ENCODE measurements at places on chromosomes 1 and 21.

DNA sequence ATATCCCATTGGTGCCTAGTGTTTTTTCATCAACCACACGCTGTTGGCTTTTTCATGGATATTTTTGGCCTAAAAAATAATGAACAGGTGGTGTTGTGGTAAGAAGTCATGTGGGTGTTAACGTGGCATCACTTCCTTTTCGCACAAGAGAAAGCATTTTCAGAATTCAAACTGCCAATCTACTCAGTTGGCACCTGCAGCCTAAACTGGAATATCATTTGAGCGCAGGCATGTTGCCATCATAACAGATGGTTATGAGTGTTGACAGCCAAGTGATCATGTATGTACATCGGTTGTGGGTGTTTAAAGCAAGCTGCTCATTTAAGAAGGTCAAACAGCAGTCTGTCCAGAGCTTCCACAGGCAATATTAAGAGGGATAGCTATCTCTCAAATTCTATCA lies 1963.0 kb downstream of the NCAM2 start:
- no peak for DNase-seq

DNA sequence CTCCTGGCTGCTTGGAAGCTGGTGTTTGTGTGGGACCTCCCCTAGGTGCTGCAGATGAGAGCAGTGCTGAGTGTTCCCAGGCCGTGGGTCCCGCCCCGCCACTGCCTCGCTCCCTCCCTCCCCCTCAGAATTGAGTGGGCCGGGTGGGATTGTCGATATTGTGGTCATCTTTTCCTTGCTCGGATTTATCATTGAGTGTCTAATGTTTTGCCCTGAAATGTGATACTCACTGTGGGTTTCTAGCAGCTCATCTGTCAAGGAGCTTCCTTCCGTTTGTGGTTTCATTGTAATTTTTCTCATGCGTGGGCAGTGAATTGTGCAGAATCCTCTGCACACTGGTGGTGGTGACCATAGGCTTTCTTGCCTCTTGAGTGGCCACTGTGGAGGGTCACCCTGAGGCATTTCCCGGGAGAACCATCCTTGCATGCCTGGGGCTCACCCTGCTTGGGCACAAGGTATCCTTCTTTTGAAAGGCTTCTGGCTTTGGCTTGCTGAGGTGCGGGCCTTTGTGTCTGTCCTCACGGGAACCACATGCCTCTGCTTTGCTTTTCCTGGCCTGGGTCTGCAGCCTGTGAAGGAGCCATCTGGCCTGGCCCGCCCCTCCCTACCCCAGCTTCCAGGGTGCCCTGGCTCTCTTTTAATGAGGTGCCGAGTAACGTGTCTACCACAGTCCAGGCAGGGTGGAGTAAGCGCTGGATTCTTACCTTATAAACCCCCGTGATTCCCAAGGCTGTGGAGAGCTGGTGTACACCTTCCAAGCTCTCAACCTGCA lies 25.6 kb downstream of the SLX9 start:
- no peak for DNase-seq

DNA sequence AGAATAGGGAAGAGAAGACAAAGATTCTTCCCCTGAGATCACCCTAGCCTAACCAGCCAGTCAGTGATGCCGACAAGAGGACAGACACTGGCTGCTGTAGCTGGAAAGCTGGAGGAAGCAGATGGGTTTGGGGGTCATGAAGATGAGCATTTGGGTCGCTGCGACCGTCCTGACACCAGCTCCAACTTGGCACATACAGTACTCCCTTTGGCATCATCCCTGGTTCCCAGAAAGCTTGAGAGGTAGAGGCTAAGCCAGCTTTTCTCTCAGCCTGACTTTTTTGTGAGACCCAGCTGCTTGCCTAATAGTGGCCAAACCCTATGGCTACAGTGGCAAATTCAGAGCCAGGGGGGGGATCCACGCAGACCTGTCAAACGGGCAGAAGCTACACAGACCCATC lies 43.0 kb upstream of the IKBKE start:
- no peak for DNase-seq

- DNase-seq, result peak; percentile 59
Observed at GRCh38 chr1:87334351-87335174, 5.9 kb downstream of the LMO4 start.

GRCh38 chr1:14404862-14405301 lies 193.6 kb upstream of the KAZN start:
- no peak for DNase-seq

DNA sequence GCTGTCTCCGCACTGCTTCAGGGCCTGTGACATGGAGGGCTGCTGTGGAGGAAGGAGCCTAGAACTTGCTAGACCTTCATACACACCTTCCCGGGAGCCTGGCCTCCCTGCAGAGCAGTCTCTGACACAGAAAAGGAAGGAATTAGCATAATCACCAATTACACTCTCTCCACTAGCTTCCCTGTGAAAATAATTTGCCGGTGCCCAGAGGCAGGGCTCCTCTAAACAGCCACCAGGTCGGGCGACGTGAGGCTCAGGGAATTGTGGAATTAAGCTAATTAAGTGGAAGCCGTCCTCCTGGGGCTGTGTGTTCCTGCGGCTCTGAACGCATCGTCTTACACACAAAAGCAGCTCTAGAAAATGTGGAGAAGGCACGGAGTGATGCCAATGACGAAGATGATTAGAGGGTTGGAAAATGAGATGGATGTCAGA lies 82.6 kb downstream of the NENF start:
- no peak for DNase-seq

DNA sequence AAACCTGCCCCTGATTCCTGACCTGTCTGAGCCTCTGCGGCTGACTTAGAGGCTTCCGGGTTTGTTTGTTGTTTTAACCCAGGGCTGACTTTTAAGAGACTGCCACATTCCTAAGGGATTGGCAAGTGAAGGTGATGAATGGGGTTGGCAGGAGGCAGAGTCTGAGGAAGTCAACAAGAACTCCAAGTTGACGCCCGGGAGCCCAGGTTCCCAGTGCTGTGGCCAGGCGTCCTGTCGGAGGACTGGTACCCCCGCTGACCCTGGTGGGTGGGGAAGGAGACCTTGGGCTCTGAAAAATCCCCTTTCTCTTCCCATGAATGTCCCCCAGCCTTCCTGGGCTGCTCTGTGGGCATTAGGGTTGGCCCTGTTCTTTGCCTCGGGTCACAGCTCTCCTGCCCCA lies 19.7 kb upstream of the EPS8L3 start:
- DNase-seq, result no peak

DNA sequence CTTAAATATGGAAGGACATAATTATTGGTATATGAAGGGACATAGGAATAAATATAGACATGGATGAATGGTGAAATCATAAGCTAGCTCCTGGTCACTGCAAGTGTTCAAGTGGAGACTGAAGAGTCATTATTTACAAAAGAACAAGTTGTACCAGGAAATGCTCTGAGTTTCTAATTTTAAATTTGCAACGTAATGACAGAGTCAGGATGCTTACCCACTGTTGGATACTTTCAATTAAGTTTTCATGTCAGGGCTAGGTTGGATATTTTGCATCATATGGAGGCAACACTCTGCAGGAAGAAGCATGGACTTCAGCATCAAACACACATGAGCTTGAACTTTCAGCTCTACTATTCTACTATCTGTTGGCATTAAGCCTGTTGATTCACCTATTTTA lies 499.6 kb upstream of the C1orf87 start:
- no peak for DNase-seq

GRCh38 chr21:43328185-43328957 lies 98.6 kb downstream of the SIK1 start:
- DNase-seq, result no peak

- no peak for DNase-seq
Observed at GRCh38 chr1:202101184-202101583, 21.5 kb upstream of the GPR37L1 start.

DNA sequence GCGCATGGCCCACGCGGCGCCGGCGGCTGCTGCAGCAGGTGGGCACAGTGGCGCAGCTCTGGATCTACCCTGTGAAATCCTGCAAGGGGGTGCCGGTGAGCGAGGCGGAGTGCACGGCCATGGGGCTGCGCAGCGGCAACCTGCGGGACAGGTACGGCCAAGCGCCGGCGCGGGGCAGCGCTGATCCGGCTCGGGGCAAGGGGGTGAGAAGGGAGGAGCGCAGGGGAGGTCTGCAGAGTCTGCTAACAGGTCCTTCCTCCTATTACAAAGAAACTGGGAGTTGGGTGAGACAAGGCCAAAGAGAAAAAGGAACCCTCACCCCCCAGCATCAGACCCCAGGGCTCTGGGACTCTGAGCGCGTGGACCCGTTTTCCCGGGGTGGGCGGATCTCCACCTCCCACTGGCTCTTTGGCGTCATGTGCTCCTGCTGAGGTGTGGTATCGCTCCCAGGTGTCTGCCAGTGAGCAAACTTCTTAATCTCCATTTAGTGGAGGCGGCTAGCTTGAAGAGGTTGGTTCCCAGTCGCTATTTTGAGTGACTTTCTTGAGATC lies 431 bp downstream of the MTARC1 start:
- DNase-seq, result no peak

Data from right forelimb (tissue), 1 donor.